Activated CD8-positive, alpha-beta memory T cell treated with anti-CD3 and anti-CD28 coated beads for 48 hours (primary cell): ENCODE measurements at places on chromosomes 1 and 21.

DNA sequence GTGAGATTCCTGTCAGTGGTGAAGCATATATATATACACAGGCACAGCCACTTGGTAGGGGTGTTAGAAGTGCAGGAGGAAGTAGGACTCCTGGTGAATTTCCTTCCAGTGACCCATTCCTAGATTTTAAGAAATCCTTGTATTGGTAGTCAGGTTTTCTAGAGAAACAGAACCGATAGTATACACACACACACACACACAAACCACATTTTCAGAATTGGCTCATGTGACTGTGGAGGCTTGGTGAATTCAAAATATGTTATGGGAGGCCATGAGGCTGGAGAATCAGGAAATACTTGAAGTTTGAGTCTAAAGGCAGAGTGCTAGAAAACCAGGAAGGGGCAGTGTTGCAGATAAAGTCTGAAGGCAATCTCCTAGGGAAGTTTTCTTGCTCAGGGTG lies 114.2 kb downstream of the FCRL5 start:
- DNase-seq, result no peak

DNA sequence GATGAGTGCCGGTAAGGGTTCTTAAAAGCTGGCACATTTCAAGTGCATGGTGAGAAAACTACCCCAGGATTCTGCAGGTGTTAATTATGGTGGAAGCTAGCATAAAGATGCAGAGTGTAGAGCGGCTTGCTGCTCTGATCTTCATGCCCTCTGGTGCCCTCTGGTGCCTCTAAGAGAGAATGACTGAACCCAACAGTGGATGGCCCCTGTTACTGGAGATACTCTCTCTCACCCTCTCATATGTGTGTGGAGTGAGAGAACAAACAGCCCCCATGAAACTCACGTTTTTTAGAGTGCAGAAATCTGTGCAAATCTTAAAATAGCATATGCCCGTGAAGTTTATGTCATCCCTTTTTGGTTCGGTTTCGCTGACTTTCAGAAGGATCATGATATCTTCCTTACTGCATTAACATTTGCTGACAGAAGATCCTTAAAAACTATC lies 90.0 kb downstream of the GRIK1 start:
- DNase-seq, result peak; percentile 20

GRCh38 chr1:14726606-14727005 lies 128.1 kb downstream of the KAZN start:
- DNase-seq, result no peak

- no peak for DNase-seq
These were observed 47.2 kb downstream of the MORN1 start for GRCh38 chr1:2344121-2344681.

DNA sequence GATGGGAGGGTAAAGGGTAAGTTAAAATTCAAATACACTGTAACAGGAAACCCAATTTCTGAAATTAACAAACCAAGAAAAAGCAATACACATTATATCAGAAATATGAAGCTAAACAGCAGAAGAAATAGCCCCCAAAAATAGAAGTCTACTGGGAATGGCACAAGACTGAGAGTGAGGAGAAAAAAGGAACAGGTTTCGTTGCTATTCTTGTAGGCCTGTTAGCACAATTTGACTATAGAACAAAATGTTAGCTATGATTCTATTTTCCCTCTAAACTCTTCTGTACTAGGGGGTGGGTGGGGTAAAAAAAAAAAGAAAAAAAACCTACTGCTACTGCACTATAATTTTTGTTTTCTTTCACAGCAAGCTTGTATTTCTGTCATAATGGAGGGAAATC lies 12.5 kb downstream of the RBBP5 start:
- DNase-seq, result no peak

- no peak for DNase-seq
These were observed 258.5 kb downstream of the BACH1 start for GRCh38 chr21:29557200-29557599.

DNA sequence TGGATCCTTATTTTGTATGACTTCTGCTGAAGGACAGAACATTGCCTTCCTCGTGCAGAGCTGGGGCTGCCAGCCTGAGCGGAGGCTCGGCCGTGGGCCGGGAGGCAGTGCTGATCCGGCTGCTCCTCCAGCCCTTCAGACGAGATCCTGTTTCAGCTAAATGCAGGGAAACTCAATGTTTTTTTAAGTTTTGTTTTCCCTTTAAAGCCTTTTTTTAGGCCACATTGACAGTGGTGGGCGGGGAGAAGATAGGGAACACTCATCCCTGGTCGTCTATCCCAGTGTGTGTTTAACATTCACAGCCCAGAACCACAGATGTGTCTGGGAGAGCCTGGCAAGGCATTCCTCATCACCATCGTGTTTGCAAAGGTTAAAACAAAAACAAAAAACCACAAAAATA lies 27.5 kb upstream of the KDM4A start:
- no peak for DNase-seq

GRCh38 chr1:50135716-50136115 lies 27.0 kb downstream of the ELAVL4 start:
- no peak for DNase-seq

- no peak for DNase-seq
These were observed 160.8 kb downstream of the VAV3 start for GRCh38 chr1:107804134-107804533.

DNA sequence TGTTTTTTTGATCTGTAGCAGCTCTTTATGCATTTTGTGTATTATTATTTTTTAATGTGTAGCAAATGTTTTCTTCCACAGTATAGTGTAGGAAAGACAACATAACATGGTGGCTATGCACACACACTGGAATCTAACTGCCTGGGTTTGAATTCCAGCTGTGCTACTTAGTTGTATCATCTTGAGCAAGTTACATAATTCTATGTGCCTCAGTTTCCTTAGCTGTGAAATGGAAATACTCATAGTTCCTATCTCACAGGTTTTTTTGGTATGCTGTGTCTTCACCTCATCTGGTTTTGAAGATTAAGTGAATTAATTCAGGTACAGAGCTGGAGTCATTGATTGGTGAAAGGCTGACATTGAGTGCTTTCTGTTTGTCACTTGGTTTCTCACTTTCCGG lies 1.2 kb upstream of the IARS2 start:
- DNase-seq, result no peak

- no peak for DNase-seq
These were observed 37.4 kb downstream of the CC2D1B start for GRCh38 chr1:52328615-52329014.

DNA sequence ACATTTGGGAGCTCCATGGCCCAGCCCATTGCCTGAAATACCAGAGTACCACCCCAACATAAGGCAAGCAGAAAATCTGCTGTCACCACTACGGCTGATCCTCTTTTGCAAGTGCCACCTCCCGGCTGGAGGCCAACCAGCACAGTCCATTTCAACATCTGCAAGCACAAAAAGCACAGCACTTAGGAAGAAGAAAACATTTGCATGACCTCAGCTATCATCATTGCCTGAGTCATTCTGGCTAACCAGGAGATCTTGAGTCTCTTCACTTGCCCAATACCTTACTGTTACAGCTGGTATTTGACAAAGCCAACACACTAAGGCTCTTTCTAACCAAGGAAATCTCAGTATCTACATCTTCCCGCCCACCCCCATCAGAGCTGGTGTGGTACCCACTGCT lies 55.9 kb downstream of the NEK7 start:
- no peak for DNase-seq

GRCh38 chr1:40306296-40306695 lies 10.8 kb downstream of the COL9A2 start:
- no peak for DNase-seq

- no peak for DNase-seq
These were observed 132.9 kb downstream of the COQ8A start for GRCh38 chr1:227072991-227073390.

GRCh38 chr1:98049370-98050135 lies 128.7 kb upstream of the DPYD start:
- no peak for DNase-seq

GRCh38 chr1:222301652-222302051 lies 246.3 kb downstream of the HHIPL2 start:
- no peak for DNase-seq

- DNase-seq, result no peak
These were observed 518 bp upstream of the SHE start for GRCh38 chr1:154502744-154503115.

DNA sequence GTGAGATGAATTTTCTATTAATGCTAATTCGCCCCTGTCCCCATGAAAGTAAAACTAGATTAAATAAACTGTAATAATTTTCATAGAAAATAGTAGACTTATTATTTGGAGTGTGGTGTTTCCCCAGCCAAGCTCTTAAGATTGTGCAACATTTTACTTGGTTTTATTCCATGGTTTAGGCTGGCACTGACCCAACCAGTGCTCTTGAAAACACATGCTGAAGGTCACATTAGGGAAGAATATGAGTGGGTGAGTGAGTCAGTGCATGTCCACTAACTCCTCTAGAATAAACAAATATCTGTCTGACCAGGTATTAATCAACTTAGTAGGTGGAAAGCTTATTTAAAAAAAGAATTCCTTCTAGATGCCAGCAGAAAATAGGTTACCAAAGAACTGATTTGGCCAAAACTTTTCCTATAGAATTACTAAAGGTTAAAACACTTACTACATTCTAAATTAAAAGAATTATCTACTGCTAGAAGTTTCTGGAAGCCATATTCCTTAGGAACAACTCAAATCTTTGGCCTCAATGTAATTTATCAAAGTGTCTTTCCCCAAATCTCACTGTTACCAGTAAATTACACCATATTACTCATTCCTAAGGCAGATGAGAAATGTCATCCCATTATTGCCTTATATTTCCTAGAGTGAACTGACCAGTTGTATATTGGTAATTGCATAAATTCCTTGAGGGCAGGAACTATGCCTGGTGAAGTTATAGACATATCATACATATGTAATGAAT lies 89.7 kb upstream of the RGS1 start:
- no peak for DNase-seq

DNA sequence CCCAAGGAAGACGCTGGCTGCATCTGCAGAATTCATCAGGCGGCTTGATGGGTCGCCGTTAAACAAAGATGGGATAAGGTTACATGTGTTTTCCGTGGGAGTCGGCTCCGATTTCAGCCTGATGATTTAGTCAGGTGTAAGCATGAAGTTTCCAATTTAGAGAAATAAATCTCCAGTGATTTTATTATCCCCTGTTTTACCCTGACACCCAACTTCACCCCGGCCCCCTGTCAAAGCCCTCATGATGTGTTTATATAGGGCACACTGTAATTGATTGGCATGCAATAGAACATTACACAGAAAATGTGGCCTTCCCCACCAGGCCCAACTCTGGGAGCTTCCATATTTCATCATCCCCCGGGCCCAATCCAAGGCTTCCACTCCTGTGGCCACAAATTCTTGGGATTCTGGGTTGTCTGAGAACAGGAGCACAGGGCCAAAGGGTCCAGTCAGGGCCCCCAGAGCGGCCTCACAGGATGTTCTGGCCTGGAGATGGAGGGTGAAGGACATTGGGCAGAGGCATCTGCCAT lies 72.5 kb downstream of the FOXD2 start:
- DNase-seq, result no peak

DNA sequence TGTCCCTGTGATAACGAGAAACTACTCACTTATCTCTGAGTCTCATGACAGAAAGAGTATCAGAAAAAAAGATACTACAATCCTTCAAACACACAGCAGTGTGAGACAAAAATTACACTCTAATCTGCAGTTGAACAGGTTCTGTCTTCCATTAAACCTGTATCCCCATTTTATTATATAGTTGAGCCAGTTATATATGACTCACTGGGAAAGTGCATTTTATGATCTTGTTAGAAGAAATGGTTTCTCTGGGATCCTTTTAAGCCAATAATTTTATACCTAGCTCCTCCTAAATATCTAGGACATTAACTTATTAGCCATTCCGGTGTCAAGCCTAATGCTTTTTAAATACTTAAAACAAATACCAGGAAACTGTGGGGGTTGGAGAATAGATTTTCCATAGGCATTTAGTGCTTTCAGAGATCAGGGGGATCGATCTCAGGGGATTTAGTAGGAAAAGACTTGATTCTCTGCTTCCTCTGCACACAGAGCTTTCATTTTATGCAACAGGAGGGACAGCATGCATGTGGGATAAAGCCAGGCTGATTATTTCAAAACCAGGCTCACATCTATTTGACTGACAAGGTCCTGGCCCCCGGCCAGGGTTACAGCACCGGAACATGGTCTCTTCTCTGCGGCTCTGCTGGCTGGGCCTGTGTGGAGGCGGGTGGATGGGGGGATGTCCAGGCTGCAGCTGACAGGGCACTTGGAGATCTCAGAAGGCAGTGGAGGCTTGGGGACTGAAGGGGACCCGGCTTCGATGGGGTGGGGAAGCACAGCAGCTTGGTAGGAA lies 310.6 kb downstream of the DISC1 start:
- DNase-seq, result no peak

GRCh38 chr1:220956501-220957232 lies 77.4 kb downstream of the HLX start:
- DNase-seq, result no peak

DNA sequence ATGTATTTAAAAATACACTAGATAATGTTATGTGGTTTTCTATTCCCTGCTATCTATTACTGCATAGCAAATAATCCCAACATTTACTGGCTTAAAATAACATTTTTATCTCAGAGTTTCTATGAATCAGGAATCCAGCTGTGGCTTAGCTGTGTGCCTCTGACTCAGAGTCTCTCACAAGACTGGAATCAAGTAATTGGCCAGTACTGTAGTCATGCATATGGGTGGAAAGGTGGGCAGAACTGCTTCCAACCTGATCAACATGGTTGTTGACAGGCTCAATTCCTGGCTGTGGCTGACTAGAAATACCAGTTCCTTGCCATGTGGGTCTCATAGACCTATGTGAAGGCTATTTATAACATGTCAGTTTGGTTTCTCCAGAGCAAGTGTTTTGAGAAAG lies 131.8 kb downstream of the PDE4B start:
- DNase-seq, result no peak

DNA sequence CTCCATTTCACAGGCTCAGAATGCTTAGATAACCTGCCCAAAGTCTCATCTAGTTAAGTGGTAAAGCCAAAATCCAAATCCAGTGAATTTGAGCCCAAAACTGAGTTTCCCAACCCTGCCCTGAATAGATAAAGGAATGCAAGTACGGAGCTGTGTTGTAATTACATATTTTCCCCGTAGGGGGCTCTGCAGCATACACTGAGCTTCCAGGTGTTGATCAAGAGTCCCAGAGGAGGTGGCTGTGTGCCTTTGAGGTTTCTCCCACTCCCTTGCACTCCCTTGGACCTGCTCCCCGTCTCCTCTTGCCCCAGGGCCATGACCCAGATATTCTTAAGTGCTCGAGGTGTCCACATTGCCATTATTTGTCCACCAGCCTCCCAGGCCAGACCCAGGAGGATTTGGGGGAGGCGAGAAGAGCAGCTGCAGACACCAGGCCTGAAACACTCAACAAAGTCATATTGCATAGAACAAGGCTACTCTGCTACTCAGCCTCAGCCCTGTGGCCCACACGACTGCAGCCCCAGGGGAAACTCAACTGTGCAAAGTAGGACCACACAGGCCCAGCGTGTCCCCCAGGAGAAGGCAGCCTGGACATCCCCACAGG lies 18.4 kb upstream of the LY9 start:
- no peak for DNase-seq

GRCh38 chr1:6801966-6802365 lies 16.7 kb downstream of the CAMTA1 start:
- DNase-seq, result no peak
